ENCODE measurements at places on chromosomes 3 and 15.

DNA sequence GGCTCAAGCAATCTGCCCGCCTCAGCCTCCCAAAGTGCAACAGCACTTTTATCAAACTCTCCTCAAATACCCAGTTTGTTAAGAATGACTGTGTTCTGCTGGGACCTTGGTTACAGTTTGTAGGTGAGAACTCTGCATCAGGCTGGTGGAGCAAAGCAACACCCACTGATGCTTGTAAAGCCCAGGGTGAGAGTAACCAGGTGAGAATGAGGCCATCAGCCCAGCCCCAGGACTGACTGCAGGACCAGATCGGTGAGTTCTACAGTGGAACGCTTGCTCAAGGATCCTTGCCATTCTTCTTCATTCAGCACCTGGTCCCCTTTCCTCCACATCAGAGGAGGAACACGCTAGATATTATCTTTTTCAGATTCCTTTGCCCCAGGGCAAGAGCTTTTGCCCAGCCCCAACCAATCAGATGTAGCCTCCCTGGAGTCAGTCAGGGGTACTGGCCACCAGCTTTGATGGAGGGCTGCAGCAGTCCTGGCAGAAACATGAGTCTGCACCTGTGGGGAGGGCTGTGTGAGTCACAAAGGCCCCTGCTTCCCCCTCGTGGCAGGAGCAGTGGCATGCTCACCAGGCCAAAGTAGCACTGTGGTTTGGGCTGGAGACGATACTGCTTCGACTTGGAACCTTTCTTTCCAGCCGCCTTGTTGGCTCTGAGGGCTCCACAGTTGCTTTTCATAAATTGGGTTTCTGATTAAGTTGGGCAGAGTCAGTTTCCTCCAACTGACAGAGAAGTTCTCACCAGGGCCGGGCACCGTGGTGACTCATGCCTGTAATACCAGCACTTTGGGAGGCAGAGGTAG lies 3.5 kb upstream of the SHISA5 start:
- DNase-seq: peak; percentile 45

DNA sequence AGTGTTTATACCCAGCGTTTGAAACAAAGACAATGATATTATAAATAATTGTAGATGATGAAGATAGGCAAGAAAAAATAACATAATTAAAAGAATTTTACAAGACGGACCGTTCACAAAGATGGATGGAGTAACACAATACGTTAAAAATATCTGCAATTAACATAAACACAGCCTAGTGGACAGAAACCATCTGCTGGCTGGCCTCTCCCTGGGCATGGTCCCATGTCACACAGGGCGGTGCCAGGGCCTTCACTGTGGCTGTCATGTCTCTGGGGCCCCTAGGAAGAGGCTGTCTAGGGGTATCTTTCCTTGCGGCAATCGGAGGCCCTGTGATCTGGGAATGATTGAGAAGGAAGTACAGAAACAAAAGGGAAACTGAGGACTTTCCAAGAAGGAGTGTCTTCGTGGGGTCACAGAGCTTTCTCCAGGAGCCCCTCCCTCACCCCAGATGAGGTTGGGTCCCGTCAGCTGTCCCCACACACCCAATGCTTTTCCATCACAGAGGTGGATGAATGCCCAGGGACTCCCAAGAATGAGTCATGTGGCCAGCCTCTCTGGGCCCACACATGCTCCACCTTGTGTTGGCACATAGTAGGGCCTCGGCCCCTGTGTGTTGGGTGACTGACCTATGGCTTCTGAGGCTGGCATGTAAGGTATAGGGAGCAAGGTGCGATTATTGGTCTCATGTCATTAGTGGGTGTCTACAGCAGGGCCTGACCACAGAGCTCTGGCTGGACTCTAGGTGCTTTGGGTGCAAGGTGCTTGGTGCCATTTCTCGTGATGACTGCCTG lies 87.1 kb downstream of the DNAJB8 start:
- no peak for DNase-seq

DNA sequence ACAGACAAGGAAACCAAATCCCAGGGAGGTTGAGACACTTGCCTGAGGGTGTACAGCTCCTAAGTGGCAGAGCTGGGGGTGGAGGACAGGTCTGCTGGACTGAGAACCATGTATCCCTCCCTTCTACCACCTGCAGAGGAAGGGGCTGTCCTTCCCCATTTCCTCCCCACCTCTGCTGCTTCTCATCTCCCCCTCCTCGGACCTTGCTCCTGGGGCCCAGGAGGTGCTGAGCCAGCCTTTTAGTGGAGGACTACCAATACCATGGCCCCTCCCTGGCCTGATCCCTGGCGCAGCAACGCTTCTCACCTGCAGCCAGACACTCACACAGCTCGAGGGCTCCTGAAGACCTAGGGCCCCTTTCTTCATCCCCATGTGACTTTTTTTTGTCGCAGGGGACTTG lies 50.4 kb downstream of the IDH2 start:
- no peak for DNase-seq

GRCh38 chr15:96170979-96171739 lies 159.3 kb upstream of the NR2F2 start:
- no peak for DNase-seq

- DNase-seq: no peak
These were observed 6.2 kb downstream of the IREB2 start for GRCh38 chr15:78444255-78444654.

- no peak for DNase-seq
These were observed 71.9 kb downstream of the GHSR start for GRCh38 chr3:172376402-172376801.

GRCh38 chr3:45965653-45966052 lies 22.4 kb downstream of the CXCR6 start:
- no peak for DNase-seq

- no peak for DNase-seq
These were observed 25.9 kb downstream of the ROBO2 start for GRCh38 chr3:77065750-77066149.

- no peak for DNase-seq
These were observed 4.5 kb downstream of the FETUB start for GRCh38 chr3:186644683-186645082.

- DNase-seq: no peak
These were observed 1.7 kb downstream of the TBC1D5 start for GRCh38 chr3:17740721-17741141.

- no peak for DNase-seq
These were observed 29.9 kb upstream of the GNB5 start for GRCh38 chr15:52220937-52221660.

DNA sequence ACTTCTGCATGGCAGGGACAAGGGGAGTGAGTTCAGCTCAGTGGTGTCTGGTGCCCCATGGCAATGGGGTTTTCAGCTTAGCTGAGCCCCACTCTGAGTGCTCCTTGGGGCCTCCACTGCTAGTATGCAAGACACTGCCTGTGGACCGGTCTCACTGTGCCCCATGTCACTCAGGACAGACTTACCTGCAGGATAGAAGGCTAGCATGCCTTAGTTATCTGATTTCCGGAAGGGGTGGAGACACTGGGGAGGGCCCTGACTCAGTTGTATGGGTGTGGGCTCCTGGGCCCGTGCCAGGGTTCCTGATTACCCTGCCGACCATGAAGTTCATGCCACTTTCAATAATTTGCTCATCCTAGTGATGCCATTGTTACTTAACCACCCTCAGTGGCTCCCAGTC lies 4.3 kb upstream of the SLC6A20 start:
- no peak for DNase-seq

- DNase-seq: no peak
These were observed 75.3 kb downstream of the NCEH1 start for GRCh38 chr3:172635588-172635987.

DNA sequence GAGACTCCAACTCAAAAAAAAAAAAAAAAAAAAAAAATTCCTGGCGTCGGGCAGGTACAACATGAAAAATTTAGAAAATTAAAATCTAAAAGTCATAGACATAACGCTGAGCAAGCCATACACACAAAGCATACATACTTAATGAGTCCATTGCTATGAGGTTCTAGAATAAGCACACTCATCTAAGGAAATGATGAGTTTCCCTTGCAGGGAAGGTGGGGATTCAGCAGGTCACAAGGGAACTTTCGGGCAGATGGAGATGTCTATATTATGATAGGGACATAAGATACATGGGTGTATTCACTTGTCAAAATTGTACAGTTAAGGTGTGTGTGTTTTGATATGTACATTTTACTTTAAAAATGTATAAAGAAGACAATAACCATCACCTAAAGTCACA lies 120.2 kb upstream of the LIPC start:
- no peak for DNase-seq

DNA sequence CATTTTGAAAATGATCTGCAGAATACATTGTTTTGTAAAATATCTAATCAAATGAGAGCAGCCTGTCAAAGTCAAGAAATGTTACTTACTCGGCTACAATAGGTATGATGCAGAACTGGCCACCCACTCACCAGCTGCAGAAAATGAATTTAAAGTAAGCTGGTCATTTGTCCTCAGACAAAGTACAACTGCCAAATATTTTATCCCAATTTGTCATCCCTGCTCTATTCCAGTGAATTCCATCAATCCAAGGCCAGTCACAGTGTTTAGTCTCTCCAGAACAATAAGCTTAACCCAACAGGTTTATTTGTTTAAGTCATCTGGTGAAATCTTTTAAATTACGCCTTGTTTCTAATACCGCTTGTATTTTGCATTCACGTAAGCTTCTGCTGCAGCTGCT lies 46.6 kb upstream of the TCF12 start:
- no peak for DNase-seq
